AG09309 (cell line): ENCODE measurements at places on chromosomes 16 and 17.

DNA sequence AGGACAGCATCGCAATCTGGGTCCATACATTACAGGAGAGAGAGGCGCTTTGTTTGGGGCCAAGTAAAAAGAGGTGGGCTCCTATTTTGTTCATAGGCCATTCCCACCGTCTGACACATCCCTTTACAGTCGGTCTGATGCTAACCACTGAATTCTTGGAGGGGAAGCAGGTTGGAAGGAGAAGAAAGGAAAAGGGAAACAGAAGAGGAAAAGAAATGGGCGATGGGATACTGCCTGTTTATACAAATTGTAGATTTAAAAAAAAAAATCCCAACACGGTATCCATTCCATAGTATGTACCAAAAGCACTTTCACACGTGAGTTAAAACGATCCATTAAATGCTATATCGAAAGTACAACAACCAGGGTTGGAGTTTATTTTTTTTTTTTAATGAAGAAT, 4.0 kb upstream of the ZFHX3 start:
- no peak for DNase-seq

GRCh38 chr16:79098907-79099306, 501.6 kb downstream of the MAF start:
- no peak for DNase-seq

DNA sequence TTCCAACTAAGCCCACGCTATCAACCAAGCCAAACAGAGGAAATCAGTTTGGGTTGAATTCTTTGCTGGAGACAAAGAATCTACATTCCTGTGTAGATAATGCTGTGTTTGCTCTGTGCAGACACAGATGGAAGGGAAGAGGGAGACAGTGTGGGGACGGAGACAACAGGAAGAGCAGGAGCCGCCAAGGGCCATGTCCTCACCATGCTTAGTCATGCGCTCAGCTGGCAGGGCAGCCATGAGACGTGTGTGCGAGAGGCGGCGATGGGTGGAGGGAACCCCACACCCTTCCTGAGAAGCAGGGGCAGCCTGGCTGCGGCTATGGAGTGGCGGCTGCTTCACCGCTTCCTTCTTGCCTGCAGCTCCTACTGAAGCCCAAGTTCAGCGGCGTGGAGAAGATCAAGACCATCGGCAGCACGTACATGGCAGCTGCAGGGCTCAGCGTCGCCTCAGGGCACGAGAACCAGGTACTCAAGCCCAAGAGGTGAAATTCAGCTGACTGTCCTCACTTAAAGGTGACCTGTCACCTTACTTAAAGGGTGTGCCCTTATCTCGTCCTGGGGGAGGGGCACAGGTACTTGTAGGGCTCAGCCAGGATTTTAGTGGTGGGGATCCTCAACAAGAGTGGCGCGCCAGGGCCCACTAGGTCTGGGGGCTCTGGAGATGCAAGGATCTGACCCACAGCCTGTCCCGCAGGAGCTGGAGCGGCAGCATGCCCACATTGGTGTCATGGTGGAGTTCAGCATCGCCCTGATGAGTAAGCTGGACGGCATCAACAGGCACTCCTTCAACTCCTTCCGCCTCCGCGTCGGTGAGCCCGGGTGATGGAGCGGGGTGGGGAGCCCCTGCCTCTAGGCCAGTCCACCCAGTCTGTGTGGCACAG, 47.5 kb downstream of the ADCY7 start:
- DNase-seq = no peak

DNA sequence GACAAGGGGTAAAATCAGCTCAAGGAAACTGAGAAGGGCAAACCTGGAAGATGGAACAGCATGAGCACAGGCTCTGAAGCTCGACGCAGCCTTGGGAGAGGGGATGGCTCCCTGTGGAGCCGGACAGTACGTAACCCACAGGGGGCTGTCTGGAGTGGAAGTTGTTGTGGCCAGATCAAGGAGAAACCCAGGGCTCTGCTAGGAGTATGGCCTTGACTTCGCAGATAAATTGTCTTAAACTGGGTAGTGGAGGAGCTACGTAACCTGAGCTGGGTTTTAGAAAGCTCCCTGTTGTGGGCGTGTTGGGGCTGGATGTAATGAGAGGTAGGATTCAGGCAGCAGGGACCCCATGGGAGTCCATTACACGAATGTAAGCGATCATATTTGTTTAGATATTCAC, 25.5 kb upstream of the AXIN2 start:
- no peak for DNase-seq

DNA sequence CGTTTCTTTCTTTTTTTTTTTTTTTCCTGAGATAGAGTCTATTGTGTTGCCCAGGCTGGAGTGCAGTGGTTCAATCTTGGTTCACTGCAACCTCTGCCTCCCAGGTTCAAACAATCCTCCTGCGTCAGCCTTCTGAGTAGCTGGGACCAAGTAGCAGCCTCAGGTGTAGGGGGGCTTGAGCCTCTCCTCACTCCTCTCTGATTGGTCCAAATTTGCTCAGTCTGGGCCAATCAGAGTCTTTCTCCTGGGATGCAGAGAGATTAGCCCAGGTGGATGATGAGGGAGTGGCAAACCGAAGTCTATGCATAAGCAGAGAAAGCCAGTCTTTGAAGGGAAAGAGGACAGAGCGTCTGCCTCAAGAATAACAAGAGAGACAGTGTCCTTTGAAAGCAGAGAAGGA, 99.0 kb downstream of the BMERB1 start:
- DNase-seq = no peak

GRCh38 chr17:60168654-60169053, 18.9 kb downstream of the CA4 start:
- no peak for DNase-seq

GRCh38 chr17:59702304-59702703, 4.9 kb downstream of the PTRH2 start:
- DNase-seq = no peak

GRCh38 chr17:45338023-45338781, 21.4 kb upstream of the MAP3K14 start:
- no peak for DNase-seq
